ENCODE measurements at places on chromosomes 5 and 9. TPM values are rescaled to one million over a fixed set of nuclear protein-coding genes. Genes with fewer than 3 reads are reported as not detected.
A peak's percentile ranks its signal among the peaks of the same experiment; 100 is the strongest.

GRCh38 chr9:135989722-135990467 lies 28.7 kb upstream of the UBAC1 start:
- no peak for DNase-seq

FBP2 gene
- total RNA-seq, result 0.58 TPM

DNA sequence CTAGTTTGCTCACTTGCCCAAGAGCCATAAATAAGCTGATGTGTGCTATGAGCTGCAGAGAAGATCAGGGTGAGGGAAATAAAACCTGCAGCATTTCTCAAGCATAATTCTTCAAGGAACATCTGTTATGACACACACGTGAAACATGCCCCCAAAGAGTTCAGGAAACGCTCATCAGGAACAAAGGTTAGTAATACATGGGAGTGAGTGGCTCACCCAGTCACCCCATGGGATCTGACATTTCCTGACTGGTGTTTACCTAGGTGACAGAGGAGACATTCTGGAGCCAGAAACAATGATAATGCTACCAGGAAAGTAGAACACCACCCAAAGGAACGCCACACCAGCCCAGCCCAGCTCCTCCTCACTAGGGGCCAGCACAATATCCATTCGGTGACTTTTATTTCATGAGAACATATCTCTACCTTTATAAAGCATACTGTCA lies 66.0 kb downstream of the FRMD3 start:
- DNase-seq, result no peak

OCLN gene
- total RNA-seq, result 0.83 TPM

DNA sequence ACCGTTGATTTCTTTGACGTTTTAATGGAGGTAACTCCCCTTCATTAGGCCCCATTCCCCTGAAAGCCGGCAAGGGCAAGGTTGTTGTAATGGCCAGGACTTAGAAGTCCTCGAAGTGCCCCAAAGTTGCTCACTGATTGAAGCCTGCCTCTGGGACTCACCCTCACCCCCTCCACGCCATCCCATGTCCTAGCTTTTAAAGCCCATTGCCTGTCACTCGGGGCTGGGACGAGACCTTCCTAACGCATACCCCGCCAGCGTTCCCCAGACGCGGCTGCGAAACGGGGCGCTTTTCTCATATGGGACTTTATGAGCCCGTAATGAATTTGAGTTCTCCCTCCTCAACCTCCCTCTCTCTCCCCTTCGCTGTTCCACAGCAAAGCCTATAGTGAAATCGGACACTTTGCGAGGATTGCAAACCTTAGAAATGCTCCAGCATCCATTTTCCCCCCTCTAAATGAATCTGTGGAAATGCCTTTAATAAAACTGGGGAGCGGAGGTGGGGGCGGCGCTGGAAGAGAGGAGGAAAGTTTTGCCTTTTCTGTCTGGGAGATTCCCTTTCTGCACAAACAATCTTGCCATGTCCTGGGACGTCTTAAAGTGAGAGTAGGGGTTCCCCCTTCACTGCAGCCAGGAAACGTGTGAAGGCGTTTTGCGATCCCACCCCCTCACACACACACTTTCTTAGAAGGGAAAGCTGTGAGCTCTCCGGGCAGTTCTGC lies 1.5 kb downstream of the PAPPA start:
- DNase-seq, result no peak

- peak; percentile 73 for DNase-seq
These were observed 54.4 kb downstream of the GNAQ start for GRCh38 chr9:77977210-77977611.

GRCh38 chr5:36705055-36705454 lies 98.6 kb downstream of the SLC1A3 start:
- DNase-seq, result no peak

SLC1A3 gene
- total RNA-seq, result 61.2 TPM

SWI5 gene
- total RNA-seq, result 27.8 TPM

GRCh38 chr5:147216552-147217154 lies 18.2 kb upstream of the STK32A start:
- DNase-seq, result no peak

SLC36A3 gene
- not detected for total RNA-seq

DNA sequence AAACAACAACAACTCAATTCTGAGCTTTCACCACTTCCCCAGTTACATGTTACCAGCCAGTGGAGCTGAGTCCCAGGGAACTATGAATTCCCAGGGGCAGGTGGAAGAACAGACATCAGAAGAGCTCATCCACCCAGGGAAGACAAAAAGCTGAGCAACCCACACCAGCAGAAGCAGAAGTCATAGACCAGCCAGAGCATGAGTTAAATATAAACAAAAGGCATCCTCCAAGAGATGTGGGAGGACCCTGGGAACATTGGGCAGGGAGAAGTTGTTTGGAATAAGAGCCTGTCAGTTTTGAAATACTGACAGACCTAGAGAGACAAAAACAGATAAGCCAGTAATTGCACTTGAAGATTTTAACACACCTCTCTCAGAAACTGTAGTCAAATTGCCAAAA lies 102.3 kb upstream of the LMX1B start:
- DNase-seq, result no peak

DNA sequence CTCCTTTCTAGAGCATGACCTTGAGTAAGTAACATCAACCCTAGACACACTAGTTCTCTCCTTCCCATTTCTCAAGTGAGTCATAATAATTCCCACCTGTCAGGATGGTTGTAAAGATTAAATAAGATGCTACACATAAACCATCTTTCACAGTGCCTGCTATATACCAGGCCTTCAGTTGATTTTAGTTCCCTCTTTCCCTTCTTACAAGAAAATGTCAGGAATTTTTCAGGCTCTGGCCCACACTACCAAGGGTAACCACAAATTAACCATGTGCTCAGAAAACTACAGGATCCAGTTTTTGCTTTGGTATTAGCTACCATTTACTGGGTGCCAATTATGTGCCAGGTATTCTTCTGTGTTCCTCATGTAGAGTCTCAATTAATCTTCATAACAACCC lies 42.7 kb upstream of the RARS1 start:
- DNase-seq, result no peak

DPYSL3 gene
- total RNA-seq, result 14.6 TPM

DNA sequence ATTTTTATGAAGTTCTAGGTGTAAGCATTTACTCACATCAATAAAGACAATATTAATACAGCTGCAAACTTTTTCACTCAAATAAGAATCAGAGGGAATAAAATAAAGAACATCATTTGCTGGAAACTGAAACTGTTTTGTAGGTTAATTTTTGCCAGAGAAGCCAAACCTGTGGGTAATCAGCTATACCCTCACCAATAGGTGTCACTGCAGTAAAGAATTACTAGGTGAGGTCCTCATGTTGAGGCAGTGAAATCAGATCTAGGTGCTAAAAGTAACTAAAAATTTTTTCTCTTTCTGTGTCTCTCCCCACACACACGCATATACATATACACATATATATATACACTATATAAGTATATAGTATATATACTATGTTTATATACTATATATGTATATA lies 1016.3 kb upstream of the SEMA6A start:
- DNase-seq, result no peak

ELAVL2 gene
- 0.78 TPM for total RNA-seq

GRCh38 chr9:3224931-3225330 lies 300.9 kb downstream of the RFX3 start:
- DNase-seq, result no peak

DNA sequence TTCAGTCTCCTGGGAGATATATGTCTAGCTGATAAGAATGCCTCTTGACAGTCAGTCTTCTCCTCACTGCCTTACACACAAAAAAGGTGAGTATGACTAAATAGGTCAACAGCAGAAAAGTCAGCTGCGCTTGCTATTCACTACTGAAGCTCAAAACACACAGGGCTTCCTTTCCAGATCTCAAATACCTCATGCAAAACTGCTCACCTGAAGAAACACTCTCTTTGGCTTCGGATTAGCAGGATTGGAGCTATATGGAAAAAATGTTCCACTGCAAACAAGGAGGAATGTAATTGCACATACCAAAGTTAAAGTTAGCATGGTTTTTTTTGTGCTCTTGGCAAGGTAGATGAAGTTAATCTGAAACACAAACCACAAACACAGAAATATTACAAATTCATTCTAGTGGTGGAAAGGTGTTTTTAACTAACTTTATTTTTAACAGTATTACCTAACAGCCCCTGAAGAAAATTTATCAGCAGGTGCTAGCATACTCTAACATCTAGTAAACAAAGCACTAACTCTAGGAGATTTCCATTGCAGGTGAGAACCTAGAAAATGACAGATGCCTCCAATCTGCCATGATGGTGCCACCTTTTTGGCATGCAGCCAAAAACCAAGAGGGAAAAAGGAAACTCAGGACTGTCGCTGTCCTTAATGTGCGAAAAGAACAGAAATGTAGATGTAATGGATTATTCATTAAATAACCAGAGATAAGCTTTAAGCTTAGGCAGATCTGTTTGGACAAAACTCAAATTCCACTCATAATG lies 31.8 kb downstream of the ERMP1 start:
- no peak for DNase-seq

EMB gene
- total RNA-seq, result 33.5 TPM

GRCh38 chr9:98484162-98484561 lies 224.6 kb downstream of the GABBR2 start:
- no peak for DNase-seq

GRCh38 chr5:57538341-57538955 lies 55.8 kb upstream of the ACTBL2 start:
- DNase-seq, result no peak

- no peak for DNase-seq
These were observed 457.0 kb downstream of the SPATA31D1 start for GRCh38 chr9:82445556-82445955.

PRELID2 gene
- 4.9 TPM for total RNA-seq

DNA sequence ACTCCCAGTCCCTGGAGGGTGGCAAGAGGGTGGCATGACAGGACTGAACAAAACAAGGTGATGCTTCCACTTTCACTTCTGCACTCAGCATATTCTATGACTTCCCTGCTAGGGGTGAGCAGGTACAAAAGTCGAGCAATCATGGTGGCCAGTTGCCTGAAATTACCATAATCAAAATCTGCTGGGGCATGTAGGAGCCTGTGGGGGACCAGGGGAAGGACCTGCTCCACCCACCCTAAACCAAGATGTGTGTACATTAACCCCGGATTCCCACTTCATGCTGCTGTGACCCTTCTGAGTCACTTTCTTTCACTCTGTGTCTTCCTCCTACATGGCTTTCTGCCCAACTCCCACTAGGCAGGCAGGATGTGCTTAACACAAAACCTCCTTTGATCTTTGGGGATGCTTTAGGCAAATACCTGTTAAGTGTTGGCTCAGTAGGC lies 73.3 kb upstream of the PHF24 start:
- DNase-seq, result no peak

DNA sequence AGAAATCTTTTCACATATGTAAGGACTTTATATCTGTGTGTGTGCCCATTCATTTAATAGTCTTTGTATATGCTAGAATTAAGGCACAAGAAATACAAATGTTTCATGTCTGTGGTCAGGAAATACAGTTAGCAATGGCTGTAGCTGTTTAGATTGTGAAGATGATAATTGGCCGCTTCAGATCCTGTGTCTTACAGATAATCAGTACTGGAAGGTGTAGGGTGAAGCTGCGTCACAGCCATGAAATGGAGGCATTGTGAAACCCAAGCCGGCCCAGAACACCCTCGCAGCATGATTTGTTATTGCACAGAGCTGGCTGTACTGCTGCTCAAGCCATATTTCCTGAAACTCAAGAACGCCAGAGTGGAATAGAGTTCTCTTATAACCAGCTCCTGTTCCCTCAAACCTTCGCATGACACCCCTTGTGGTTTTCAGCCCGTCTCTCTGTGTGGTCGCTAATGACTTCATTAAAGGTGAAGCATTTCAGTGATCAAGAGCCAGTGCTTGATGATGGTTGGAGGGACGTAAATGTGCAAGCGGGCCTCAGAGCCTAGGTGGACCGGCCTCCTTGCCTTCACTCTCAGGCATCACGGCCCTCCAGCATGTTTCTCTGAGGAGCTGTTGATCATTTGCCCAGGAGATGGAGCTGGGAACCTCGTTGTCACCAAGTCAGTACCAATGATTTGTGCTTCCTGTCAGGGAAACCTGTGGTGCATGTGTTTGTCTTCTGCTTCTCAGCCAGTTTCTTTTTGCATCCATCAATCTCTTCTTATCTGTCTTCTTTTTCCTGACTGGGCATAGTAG lies 80.1 kb downstream of the F2RL2 start:
- DNase-seq, result peak; percentile 69

CD274 gene
- 1.8 TPM for total RNA-seq

DNA sequence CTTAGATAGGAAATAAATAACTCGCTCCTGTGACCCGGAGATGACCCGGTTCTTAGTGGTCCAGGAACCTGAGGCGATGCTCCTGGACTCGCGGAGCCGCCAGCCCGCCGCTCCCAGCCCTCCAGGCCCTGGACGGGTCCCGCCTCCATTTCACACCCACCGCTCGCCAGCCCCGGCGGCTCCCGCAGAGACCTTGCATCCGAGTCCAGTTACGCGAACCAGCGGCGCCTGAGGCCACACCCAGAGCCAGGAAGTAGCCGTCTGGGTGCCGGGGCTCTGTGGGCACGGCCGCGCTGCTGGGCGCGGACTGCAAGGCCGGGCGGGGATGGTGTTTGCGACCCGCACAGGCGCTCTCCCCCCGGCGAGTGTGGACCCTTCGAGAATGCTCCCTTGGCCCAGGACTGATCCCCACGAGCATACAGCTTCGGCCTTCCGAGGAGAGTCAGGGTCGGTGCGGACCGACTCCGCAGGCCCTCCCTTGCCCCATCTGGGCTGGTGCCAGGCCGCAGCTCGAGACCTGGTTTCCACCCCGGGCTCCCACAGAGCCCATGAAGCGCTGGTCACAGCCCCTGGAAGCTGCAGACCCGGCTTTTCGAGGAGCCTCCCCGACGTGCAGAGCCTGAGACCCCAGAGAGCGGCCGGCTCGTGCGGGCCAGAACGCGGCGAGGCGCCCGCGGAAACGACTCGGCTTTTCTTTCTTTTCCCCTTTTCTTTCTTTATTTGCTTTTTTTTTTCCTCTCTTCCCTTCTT lies 5.2 kb upstream of the BARX1 start:
- DNase-seq, result no peak

IGIP gene
- 21.3 TPM for total RNA-seq

PAPPA gene
- 1.1 TPM for total RNA-seq

- DNase-seq, result no peak
These were observed 35.8 kb downstream of the VLDLR start for GRCh38 chr9:2657427-2657826.

- no peak for DNase-seq
These were observed 52.1 kb upstream of the ADRB2 start for GRCh38 chr5:148774313-148774712.

DNA sequence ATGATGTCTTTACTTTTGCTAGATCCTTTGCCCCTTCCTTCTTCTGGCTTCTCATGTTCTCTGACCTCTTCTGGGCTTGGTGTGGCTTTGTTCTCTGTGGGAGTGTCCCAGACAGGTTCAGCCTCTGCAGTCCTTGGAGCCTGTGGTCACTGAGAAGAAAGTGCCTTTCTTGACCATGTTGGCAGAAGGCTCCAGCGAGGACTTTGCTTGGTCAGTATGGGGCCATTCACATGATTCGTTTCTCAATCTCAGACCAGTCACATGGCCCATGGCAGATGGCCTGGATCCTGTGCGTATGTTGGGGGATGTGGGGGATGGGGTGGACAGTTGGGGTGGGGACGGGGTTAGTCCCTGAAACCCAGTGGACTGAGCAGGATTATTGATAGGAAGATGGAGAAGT lies 274.1 kb downstream of the ARHGAP26 start:
- peak; percentile 19 for DNase-seq

LHX3 gene
- total RNA-seq, result not detected

GRCh38 chr9:14062586-14063221 lies 251.2 kb downstream of the NFIB start:
- no peak for DNase-seq

TXNDC15 gene
- 143 TPM for total RNA-seq

PCDHB14 gene
- 5.4 TPM for total RNA-seq
